ENCODE measurements at places on chromosomes 4 and X. TPM values are rescaled to one million over a fixed set of nuclear protein-coding genes. Genes with fewer than 3 reads are reported as not detected.

OTUD6A gene
- total RNA-seq, result not detected

ZNF674 gene
- total RNA-seq, result 2.8 TPM

LONRF3 gene
- 1.3 TPM for total RNA-seq

ZCCHC18 gene
- 2.9 TPM for total RNA-seq

TEX13B gene
- total RNA-seq, result not detected

ESX1 gene
- total RNA-seq, result not detected

FREM3 gene
- not detected for total RNA-seq

EXOC1L gene
- not detected for total RNA-seq

RBM46 gene
- not detected for total RNA-seq

ERAS gene
- total RNA-seq, result not detected

MAOB gene
- not detected for total RNA-seq

GSTCD gene
- 22.4 TPM for total RNA-seq

BMX gene
- total RNA-seq, result not detected

TTC29 gene
- total RNA-seq, result not detected

SLC30A9 gene
- total RNA-seq, result 56.7 TPM

C4orf36 gene
- not detected for total RNA-seq

All from CD8-positive, alpha-beta memory T cell (primary cell).